ENCODE measurements at places on chromosomes 7 and 10.

DNA sequence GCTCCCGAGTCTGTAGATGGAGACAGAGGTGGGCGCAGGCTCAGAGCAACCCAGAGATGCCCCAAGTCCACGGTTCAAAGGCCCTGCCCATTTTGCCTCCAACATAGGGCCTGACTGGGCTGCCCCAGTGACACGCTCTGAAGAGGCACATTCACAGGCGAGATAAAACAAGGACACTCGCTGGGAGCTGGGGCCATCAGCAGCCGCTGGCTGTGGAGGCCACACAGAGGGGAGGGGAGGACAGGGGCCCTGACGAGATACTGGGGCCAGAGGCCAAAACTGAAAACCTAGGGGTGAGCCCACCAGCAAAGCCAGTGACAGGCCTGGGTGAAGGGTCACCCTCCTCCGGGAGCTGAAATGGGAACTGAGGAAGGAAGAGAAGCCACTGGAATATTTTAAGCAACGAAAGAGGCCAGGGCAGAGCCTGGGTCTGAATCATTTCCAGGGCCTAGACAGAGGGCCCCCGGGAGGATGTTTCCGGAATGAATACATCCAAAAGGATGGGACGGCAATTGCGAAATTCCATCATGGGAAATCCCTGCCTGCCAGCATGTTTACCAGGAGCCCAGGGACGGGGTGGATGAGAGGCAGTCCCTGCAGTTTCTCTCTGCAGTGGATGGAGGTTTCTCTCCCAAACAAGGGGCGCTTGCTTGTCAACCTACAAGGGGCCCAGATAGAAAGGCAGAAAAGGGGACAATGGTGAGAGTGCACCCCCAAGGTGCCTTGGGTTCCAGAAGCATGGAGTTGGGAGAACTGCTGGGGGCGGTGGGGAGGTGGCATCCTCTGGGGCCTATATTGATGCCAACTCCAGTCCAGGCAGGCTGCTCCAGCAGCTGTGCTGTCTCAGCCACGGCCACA is 29.0 kb upstream of the HSPA12A start:
- peak; percentile 91 for DNase-seq

GRCh38 chr7:156544919-156545715 is 95.5 kb upstream of the RNF32 start:
- DNase-seq, result no peak

- no peak for DNase-seq
Measured at GRCh38 chr10:85036661-85037060, 708.3 kb downstream of the CCSER2 start.

GRCh38 chr10:69845574-69846292 is 44.0 kb downstream of the COL13A1 start:
- DNase-seq, result no peak

Data from RWPE2 (cell line).